ENCODE measurements at places on chromosomes 2 and 18.

DNA sequence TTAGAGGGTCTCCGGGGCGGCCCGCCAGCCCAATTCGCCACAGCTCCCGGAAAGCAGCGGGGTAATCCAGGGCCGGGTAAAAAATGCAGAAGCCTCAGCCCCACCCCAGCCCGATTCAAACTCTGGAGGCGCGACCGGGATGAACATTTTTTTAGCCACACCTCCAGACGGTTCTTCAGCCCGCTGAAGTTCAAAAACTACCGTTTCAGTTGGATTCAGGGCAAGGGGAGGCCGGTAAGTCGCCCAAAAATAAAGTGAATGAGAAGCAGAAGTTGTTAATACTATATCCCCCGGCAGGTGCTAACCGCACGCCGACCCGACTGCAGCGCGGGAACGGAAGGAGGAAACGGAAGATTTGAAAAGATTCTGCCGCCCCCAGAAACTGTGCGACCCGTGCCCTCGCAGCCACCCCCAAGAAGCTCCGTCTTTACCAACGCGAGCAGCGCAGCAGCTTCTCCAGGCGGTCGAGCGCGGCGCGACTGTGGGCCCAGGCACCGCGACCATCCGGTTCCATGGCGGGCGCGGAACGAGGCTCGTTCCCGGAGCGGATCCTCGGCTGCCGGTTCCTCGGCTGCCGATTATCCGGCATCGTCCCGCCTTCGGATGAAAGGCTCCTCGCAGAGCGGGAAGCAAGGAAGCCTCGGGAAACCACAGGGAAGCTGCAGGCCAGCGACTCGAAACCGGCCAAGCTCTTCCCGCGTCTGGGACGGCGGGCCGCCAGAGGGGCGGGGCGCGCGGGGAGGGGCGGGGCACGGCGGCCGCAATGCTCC, at the start of gene BARD1:
BARD1 (minus strand) TSS at position 703 of the 770 bp plus-strand sequence; CDS start at position 589, 114 bp downstream.
- peak; percentile 69 for DNase-seq

- no peak for DNase-seq
Observed at GRCh38 chr2:190459881-190460280, 51.7 kb downstream of the MFSD6 start.

DNA sequence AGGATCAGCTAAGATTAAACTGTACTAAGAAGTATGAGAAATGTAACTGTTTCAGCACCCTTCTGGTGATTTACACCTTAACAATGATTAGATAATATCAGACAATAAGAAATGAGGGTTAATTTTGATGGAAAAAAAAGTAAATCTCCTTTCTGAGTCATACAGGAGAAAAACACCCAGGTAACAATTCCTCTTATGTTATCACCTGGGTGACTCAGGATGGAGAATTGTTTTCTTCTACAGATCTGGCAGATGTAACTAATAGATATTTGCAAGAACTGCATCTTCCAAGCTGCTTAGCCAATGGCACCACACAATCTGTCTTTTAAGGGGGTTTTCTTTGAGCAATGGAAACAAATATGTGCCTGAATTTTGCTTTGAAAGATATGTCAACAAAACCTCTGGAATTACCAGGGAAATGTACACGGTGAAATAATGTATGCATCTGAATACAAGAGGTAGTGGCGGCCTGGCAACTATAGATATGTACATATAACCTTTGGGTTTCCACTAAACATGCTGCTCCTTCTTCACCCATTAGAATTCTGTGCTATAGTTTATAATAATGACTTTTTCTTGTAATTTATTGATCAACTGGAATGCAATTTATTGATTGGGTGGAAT, 407.9 kb downstream of the CPS1 start:
- DNase-seq: no peak

GRCh38 chr2:40049781-40050180, 270.7 kb upstream of the THUMPD2 start:
- DNase-seq: no peak

- DNase-seq: no peak
Observed at GRCh38 chr2:87403893-87404175, 344.1 kb upstream of the PLGLB2 start.
